ENCODE measurements at places on chromosomes 5 and 9.

DNA sequence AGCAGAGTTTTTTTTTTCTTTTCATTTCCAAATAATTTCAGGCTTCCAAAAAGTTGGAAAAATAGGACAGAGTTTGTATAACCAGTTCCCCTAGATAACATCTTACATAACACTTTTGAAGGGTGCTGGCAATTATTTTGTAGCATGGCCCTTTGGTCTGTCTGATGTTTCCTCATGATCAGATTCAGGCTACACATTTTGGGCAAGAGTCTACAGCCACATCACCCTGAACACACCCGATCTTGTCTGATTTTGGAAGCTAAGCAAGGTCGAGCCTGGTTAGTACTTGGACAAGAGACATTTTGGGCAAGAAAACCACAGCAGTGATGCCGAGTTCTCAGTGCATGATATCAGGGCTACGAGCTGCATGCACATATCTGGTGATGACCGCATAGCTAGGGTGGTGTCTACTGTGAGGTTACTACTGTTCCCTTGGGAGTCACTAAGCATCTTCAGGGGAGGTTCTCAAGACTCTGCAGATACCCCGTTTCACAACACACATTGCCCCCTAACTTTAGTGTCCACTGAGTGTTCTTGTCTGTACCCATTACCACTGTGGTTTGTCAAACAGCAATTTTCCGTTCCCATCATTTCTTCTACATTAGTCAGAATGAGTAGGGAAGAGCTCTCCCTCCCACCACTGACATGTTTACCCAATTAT lies 86.2 kb downstream of the TTC39B start:
- no peak for DNase-seq

DNA sequence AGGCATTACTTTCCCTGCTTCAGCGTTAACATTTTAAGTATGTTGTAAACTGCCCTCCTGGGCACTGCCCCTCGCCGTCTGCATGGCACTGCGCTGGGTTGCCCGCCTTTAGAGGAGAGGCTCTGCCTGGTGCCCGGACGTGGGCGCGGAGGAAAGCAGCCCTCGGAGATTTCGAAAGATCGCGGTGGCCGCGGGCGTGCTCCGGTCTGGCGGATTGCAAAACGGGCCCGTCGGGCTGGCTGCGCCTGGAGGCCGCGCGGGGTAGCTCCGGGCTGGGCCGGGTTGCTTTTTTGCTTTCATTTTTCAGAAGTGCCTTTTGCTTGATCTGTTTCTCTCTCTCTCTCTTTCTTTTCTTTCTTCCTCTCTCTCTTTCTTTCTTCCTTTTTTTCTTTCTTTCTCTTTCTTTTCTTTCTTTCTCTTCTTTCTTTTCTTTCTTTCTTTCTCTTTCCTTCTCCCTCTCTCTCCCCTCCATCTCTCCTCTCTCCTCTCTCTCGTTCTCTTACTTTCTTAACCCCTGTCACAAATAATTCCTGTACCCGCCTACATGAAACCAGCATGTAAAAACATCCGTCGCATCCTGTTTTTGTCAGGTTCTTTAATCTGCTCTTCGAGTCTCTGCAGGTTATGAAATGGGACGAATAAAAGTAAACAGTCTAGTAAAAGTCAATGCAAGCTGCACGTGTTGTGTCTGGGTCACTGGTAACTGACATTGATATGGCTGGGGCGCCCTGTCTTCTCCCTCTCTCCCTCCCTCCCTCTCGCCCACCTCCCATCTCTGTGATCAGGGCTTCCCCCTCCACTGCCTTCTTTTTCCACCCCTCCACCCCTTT lies 1.7 kb downstream of the FST start:
- DNase-seq: no peak

- DNase-seq: no peak
Measured at GRCh38 chr5:144017119-144017518, 153.3 kb downstream of the YIPF5 start.

- DNase-seq: no peak
Measured at GRCh38 chr5:80181618-80182211, 74.1 kb downstream of the SERINC5 start.

GRCh38 chr5:180389252-180390101 lies 36.3 kb upstream of the GFPT2 start:
- no peak for DNase-seq

DNA sequence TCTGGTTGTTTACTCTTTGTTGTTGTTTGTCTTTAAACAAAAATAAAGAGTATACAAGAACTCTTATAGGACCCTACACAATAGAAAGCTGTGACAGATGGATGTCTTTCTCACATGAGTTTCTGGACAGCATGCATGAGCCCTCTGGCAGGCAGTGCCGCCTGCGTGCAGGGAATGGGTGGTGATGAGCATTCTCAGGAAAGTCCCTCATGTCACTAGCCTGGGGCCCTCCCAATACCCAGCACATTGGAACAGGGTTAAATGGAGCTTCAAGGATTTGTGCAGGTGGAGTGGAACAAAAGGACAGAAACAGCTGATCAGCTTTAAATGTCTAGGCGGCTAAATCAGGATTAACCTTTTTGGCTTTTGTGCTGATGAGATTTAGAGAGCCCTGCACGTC lies 181.0 kb upstream of the CD180 start:
- no peak for DNase-seq

DNA sequence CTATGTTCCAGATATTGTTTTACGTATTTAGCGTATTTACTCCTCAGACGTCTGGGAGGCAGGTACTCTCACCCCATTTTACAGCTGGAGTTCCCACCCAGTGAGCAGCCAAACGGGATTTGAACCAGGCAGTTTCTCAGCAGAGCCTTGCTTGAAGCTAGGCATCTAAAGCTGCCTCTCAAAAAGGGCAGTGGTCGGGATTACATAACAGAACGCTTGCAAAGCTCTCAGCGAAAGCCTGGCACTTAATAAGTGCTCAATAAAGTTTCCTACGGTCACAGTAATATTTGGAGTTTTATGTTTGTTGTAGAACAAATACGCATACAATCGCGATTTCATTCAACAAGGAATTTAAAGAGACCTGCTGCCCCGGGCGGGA lies 286 bp upstream of the BSPRY start:
- no peak for DNase-seq

DNA sequence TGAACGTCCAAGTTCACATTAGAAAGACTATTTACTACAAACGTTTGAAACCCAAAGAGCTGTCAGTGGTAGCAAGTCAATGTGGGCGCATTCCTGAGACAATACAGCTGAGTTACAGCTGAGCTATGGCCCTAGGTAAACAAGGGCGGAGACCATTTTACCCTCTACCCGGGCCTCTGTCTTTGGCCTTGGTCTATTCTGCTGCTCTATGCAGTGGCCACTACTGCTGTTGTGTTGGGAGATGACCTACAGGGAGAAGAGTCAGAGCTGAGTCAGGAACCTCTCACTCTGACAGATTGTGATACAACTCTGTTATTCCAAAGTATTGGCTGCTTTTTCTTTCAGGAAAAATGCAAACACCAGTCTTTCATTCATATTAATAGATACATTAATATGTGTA lies 700.6 kb downstream of the SEMA5A start:
- DNase-seq: no peak

DNA sequence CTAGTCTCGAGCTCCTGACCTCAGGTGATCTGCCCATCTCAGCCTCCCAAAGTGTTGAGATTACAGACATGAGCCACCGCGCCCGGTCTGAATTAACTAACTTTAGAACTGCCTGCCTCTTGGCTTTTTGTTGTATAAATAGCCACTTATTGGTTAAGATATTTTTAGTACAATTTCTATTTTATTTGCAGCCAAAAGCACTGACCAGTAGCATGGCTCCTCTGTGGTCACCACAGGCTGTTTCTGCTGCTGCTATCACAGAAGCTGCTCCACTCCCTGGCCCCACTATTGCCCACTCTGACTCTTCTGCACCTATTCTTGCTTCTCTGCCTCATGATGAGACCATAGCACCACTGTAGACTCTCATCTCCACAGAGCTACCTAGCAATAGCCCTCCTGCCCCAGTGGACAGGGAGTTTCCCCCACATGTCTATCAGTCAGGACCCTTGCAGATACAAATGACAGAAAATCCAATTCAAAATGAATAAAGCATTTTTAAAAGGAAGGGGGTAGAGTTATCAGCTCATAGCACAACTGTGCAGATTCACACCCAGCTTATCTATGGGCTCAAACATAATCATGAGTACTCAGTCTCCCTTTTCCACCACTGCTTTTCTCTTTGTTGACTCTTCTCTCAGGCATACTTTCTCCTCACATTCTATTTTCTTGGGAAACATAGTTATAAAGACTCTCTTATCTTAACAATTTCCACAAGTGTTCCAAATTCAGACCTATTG lies 151.8 kb upstream of the EPB41L4A start:
- DNase-seq: no peak

- no peak for DNase-seq
Measured at GRCh38 chr5:173016598-173017046, 33.1 kb downstream of the ATP6V0E1 start.

- no peak for DNase-seq
Measured at GRCh38 chr9:127540664-127541041, 71.4 kb upstream of the STXBP1 start.

DNA sequence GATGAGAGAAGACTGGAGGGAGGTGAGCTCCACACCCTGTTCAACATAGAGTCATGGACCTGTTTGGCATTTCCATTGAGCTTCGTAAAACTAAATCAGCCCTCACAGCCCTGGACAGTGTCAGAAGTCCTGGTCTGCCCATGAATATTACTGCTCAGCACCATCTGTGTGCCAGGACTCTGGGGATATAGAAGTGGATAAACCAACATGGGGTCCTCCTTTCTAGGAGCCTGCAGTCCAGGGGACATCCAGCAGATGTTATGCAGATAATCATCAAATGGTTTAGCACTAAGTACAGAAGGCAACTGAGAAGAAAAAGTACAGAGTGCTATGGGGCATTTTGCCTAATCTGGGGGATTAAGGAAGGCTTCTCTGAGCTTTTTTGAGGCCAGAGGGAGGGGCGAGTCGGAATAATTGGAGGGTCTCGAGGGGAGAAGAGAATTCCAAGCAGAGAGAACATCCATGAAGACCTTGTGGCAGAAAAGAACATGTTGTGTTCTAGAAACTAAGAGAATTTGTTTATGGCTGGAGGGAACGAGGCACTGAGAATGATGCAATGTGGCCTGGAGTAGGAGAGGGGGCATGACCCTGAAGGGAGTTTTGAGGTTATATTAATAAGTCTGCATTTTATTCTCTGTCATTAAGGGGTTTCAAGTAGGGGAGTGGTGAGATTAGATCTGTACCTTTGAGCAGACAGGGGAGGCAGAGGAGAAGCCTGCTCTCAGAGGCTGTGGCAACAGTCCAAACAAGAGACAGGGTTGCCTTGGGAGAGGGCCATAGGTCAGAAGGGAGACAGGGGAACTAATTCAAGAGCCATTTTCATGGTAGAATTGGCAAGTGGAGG lies 63.5 kb upstream of the SLC2A8 start:
- no peak for DNase-seq

GRCh38 chr5:110738503-110738811 lies 350 bp upstream of the SLC25A46 start:
- no peak for DNase-seq

DNA sequence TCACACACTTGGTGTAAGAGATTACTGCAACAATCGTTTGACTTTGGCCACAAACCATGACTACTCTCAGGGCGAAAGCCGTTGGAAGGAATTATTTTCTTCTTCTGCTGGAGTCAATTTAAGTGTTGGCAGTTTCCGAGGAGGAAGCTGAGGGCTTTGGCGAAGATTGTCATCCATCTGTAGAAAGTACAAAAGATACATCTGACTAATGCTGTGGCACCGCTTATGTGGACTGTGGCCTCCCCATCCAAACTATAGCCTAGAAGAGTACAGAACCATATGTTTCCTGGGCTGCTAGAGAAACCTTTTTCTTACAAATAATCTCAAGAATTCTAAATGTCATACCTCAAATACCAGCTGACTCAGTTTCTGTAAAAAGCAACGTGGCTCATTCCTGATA lies 7.4 kb downstream of the MTX3 start:
- no peak for DNase-seq

DNA sequence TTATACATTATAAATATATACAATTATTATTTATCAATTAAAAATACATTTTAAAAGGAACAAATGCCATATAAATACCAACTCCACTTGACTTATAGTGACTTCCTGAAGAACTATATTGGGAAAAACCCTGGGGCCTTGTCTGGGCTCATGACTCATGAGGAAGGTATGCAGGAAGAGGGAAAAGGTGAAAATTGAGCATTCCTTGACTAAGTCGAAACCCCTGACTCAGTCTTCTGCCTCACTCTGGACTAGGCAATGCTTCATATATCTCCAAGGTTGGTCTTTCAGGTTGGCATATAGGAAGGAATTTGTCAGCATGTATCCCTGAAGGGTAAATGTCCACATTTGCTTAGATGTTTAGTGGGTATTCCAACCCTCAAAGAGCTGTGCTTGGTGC lies 78.5 kb downstream of the SH3TC2 start:
- DNase-seq: no peak

DNA sequence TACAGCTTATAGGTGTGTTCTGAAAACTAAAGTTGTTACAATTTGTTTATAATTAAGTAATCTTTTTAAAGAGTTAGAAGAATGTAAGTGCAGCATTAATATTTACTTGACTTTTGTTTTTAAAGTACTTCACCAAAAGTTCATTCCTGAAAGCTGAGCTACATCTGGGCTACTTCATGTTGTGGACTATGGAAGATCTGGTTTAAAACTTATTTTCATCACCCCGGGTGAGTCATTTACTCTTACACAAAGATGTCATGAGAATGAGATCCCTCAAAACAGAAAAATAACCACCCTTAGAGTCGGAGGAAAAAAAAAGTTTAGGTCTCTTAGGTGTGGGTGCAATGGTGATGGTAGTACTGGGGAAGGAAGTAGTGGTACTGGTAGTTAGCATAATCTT lies 5.1 kb downstream of the POU5F2 start:
- DNase-seq: no peak

- DNase-seq: no peak
Measured at GRCh38 chr5:15376803-15377202, 123.2 kb upstream of the FBXL7 start.

- no peak for DNase-seq
Measured at GRCh38 chr9:17519761-17520160, 59.1 kb upstream of the SH3GL2 start.

GRCh38 chr9:75505654-75506053 lies 384.8 kb upstream of the PCSK5 start:
- no peak for DNase-seq

- no peak for DNase-seq
Measured at GRCh38 chr5:119302916-119303897, 52.6 kb upstream of the TNFAIP8 start.

DNA sequence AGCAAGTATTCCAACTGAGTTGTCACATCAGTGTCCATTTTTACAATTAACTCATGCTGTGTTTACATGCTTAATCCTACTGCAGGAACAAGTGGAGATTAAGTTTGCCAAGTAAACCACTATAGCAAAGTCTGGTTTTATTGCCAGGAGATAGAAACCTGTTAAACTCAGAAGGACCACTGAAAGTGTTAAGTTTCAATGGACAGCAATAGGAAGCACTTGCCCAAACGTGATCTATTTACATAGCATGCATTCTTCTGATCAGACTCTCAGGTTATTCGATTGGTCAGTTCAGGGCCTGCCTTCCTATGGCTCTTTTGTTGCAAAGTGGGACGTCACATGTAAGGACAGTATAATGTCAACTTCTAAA lies 28.0 kb upstream of the IFNK start:
- no peak for DNase-seq

Measured in stimulated activated CD4-positive, alpha-beta T cell treated with anti-CD3 and anti-CD28 coated beads, Interleukin-1b, Interleukin-23, amount 100 ng/mL, for 1 hour (primary cell).